Foreskin fibroblast (primary cell): ENCODE measurements at places on chromosomes 7 and 10.

GRCh38 chr7:79258826-79259225, 194.6 kb downstream of the MAGI2 start:
- DNase-seq, result no peak

GRCh38 chr7:88169717-88170320, 50.0 kb downstream of the SRI start:
- DNase-seq, result no peak

GRCh38 chr10:27911539-27911938, 87.3 kb downstream of the ODAD2 start:
- no peak for DNase-seq

- DNase-seq, result no peak
Measured at GRCh38 chr7:21184942-21185652, 242.8 kb upstream of the SP4 start.

GRCh38 chr7:45036317-45036716, 36.3 kb downstream of the CCM2 start:
- DNase-seq, result no peak

DNA sequence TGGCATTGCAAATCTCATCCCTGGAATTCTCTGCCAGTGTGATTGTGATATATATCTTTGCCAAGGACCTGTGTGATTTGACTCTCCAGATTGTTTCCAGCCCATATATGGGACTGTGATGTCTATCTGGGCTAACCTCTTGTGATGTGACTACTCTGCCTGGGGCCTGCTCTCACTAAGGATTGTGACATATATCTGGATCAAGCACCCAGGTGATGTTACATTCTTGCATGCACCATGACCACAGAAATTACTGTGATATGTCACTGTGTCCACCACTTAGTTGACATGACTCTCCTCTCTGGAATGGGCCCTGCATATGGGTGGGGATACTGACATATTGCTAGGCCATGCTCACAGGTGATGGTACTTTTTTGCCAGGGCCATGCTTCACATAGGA, 86.6 kb downstream of the ZNF736 start:
- DNase-seq, result no peak

DNA sequence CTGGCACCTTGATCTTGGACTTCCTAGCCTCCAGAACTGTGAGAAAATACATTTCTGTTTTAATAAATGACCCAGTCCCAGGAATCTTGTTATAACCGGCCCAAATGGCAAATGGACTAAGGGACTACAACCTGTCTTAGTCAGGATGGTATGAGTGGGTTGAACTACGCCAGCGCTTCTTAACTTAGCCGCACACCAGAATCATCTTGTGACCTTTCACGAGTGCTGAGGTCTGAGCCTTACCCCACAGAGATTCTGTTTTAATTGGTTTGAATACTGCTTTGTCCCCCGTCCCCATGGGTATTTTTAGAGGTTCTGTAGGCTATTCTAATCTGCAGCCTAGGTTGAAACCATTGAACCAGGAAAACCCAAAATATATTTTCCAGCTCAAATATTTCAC, 48.0 kb downstream of the PFKFB3 start:
- no peak for DNase-seq

GRCh38 chr7:129093867-129094456, 39.1 kb upstream of the TNPO3 start:
- DNase-seq, result no peak

DNA sequence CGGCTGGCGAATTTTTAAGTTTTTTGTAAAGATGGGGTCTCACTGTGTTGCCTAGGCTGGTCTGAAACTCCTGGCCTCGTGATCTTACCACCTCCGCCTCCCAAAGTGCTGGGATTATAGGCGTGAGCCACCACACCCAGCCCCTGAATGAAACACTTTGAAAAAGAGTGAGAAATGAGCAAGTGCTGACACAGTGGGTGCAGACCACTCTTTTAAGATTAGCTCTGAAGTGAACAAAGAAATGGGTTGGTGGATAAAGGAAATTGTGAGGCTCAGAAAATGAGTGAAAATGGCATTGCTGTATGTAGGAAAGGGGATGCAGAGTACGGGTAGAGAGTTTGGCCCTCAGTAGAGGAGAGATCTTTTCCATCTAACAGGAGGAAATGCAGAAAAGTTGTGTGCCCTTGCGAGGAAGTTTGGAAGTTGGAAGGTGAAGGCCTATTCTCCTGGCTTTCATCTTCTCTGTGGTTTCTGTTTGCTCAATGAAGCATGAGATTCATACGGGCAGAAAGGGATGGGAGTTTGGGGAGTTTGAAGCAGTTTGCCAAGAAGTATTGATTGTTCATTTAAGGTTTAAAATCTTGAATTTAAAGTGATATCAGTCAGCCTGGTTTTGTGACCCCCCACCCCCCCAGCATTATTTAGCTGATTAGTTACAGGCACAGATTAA, 11.0 kb downstream of the MAPK8 start:
- DNase-seq, result no peak

GRCh38 chr10:59654007-59654406, 55.6 kb downstream of the SLC16A9 start:
- DNase-seq, result no peak

DNA sequence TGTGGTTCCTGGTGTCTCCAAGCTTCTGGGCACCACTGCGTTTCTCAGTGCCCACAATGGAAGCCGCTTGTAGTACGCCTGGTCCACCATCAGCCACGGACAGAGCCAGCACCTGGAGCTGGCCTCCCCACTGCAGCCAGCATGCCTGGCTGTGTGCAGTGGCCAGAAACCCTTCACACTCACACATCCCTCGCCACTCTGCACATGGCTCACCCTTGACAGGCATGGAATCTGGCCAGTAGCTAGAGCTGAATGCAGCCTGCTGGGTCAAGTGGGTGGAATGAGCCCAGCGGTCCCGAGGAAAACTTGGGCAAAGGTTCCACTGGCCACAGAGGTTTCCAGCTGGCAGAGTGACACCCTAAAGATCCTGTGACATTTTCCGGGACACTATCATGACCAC, 146.0 kb upstream of the ADO start:
- no peak for DNase-seq

- no peak for DNase-seq
Measured at GRCh38 chr7:50857804-50858489, 75.3 kb upstream of the GRB10 start.
